ENCODE measurements at places on chromosomes 11 and 22.

- DNase-seq: no peak
Measured at GRCh38 chr11:76329983-76330382, 50.9 kb downstream of the THAP12 start.

- no peak for DNase-seq
Measured at GRCh38 chr11:73532310-73532709, 65.6 kb downstream of the FAM168A start.

DNA sequence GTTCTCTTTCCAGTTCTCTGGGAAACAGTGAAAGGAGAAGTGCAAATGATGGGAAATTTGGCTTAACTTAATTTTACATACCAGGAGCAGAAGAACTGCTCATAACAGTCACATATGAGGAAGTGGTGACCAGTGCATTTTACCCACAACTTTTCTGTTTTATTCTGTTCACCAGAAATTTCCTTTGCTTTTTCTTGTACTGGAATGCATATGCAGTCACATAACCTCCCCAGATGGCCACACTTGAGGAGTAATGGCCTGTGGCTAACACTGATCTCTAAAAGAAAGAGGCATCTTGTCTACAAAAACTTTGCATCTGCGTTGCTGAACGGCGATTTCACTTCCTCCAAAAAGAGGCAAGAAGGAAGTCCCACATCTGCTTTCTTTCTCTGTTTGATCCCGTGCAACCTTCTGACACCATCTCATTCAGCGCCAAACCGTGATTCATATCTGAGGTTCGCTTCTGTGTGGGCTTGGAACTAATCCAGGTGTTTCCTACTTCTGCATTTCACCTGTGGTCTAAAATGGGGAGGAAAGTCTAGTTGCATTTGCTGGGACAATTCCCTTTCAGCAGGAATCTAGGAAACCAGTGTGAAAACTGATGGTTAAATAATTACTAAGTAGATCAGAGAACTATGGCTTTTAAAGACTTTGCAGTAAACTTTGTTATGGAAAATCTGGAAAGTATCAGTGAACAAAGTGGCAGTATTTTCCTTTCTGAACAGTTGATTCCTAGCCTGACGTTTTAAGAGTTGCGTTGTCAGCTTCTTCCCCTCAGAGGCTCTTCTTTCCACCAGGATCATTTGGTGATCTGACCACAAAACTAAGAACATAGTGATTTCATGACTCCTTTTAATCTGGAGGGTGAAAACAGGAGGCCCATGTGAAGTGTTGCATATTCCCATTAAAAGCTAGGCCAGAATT is 4.2 kb upstream of the MPEG1 start:
- DNase-seq: peak; percentile 78

DNA sequence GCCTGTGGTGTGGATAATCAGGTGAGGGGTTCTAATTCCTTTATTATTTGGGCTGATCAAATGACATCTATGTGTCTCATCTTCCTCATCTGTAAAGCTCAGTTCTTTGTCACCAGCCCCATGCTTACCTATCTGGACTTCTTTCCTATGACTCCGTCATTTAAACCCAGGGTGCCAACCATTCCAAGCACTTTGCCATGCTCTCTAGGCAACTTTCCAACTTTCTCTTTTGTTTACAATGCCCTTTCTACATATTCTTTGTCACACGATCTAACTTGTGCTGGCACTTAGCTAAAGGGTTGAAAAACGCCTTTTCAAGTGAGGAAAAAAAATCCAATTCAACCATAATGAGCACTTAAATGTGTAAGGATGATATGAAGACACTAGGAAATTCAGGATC is 27.9 kb downstream of the EXPH5 start:
- no peak for DNase-seq

GRCh38 chr22:19113429-19113828 is 8.8 kb downstream of the DGCR2 start:
- DNase-seq: no peak

DNA sequence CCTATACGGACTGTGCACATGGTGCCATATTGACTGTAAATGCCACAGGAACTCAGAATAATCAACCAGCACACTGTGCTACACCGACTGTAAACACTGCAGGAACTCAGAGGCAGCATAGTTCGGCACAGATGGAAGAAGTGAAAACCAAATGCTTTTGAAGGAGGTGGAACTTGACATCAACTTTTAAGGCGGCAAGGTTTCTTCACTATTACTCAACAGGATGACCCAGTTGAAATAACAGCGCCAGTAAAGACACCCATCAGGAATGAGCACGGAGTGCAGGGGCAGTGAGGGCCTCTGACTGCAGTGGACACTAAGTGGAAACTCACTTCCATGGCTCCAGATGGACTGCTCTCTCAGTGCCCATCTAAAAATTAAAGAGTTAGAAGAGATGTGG is 15.7 kb downstream of the TESMIN start:
- no peak for DNase-seq

- DNase-seq: no peak
Measured at GRCh38 chr22:36220451-36220921, 18.8 kb downstream of the APOL2 start.

DNA sequence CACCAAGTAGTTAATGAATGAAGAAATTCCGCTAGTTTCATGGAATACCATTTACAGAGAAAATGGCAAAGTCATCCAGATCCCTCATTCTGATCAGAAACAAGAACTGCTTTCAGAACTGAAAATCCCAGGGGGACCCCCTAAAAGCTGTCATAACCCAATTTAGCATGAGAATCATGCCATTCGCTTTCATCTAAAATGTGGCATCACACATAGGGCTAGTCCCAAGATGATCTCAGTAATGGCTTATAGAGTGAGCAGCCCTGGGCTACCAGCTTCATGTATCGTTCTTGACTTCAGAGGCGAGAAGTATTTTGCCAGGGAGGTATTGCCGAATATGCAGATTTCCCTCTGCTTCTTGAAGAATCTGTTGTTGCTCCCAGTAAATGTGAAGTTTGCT is 134.0 kb downstream of the TTC17 start:
- no peak for DNase-seq
